Stimulated activated naive B cell treated with anti-CD40 and anti-IgM and Interleukin-4, amounts not matched to agents 10 μg/mL and 1 μg/mL and 100 μg/mL, for 72 hours (primary cell): ENCODE measurements at places on chromosomes 12 and 14.

GRCh38 chr12:132259364-132259871, 70.0 kb downstream of the GALNT9 start:
- DNase-seq = no peak

DNA sequence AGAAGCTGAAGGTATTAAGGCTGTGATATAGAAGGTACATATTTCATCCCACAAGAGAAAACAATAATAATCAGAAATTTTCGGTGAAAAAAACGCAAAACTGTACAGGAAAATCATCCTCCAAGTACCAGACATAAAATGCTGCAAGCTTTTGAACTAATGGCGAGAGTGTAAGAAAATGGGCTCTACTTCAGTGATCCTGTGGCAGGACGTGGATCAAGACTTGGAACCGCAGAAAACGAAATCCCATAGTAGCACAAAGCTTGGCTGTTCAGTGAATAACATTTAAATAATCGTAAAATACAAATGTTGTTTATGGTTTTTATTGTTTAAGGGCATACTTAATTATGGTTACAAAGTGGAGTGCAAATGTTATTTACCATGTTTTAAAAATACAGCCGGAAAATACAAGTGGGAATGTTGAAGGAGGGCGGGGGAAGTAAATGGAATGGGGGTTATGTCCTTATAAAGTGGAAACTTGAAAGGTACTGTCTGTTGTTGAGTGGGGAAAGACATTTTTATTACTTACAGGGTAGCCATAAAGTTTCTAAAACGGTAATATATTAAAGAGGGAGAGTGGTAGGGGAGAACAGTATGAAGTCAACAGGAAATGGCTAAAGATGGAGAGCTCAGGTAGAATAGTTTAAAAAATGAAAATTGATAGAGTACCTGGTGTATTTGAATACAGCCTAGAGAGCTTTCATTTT, 1.1 kb downstream of the SMIM10L1 start:
- no peak for DNase-seq

- no peak for DNase-seq
These were observed 163.1 kb downstream of the KLHL28 start for GRCh38 chr14:44798386-44799242.

DNA sequence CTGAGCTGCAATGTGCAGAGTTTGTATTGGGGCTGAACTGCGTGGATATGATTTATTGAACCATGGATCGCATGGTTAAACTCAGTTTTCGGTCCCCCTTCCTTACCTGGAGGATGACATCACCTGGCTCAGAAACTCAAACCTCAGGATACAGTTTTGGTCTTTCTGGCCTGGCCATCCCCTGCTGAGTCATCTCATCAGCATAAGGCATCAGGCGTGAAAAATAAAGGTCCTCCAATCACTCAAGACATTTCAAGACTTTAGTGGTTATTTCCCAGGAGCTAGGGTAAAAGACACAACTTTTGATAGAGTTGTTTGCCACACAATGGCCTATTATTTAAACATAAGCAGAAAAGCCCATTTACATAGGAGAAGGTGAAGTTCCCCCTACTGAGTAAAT, 631.1 kb upstream of the TMEM132C start:
- DNase-seq = no peak

- no peak for DNase-seq
These were observed 2.7 kb downstream of the KLRF1 start for GRCh38 chr12:9829982-9830381.

DNA sequence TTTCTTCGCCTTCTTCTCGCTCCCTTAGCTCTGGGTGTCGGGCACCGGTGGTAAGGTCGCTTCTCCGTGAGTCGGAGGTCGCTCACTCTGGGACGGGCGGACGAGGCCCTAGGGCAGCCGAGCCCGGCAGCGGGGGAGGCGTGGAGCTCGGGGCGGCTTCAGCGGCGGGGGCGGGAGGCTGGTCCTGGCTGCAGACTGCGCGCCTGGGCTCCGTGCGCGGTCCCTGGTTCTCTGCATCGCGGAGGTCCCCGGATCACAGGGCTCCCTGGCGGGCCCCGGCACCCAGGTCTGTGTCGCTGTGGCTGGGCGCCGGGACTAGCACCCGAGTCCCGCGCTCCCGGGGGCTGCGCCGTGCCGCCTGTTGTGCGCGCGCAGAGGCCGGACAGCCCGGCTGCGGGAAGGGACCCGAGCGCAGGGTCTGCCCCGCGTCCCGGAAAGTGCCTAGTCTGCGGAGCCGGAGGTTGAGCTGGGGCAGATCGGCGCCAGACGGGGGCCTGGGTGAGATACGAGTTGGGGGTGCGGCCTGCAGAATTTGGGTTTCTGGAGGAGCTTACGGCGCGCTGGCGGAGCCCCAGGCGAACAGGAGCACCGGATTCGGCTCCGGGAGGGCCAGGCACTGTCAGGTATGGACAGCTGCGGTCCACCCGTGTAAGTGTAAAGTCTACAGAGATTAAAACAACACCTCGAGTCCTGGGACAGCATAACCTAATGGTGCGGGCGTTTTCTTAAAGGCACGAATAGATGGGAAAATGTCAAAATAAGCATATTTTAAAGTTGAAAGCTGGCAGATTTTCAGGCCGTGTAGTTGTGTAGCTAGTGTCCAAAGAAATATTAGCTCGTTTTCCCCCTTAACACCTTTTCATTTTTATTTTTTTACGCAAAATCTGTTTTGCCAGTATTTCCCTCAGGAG, 713 bp downstream of the FRMD6 start:
- DNase-seq = no peak

- peak; percentile 69 for DNase-seq
These were observed 25.6 kb upstream of the MAP1LC3B2 start for GRCh38 chr12:116533343-116534251.

DNA sequence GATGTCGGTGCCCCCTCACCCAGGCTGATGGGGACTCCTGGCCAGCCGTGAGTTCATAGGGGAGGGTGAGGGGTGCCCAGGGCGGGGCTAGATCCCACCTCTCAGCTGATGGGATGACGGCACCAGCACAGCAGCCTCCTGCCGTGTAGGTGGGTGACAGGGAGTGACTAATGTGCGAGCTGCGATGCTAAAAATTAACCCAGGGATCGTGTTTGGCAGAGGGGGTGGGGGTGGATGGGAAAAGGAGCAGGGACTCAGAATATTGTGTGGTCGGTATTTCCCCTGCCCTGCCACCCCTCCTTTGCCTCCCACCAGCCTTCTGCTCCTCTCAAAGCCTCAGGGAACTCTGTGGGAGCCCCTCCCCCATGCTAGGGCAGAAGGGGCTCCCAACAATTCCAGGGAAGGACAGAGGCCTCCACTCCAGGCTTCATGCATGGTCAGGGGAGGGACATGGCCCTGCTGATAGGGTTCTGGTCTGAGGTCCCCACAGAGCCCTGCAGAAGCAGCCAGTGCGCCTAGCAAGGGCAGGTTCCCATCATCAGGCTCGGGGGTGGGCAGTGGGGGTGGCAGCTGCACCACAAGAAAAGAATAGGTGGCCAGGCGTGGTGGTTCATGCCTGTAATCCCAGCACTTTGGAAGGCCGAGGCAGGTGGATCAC, 12.5 kb downstream of the TAMALIN start:
- DNase-seq = no peak

DNA sequence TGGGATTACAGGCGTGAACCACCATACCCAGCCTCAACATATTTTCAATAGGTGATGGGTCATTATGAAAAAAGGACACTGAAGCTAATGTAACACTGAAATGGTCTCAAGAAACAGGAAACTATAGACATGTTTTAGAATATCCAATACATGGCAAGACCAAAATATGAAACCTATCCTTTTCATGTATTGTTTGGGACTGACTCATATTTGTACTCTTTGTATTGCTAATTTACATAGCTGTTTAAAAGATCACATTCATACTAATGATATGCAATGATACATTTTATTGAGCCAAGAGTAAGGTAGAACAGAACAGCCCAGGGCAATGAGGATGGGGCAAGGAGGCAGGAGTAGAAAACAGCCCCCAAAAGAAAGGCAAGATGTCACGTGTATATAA, 32.6 kb downstream of the RESF1 start:
- DNase-seq = no peak

DNA sequence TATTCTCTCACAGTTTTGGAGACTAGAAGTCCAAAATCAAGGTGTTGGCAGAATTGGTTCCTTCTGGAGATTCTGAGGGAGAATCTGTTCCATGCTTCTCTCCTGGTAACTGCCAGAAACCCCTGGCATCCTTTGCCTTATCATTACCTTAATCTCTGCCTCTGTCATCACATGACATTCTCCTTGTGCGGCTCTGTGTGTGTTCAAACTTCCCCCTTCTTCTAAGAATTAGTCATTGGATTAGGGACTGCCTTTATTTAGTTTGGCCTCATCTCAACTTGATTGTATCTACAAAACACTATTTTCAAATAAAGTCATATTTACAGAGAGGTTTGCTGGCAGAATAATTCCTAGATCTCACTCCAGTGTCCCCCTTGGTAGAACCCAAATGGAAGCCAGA, 68.9 kb downstream of the ZNF641 start:
- no peak for DNase-seq

GRCh38 chr12:104219908-104220404, 4.4 kb downstream of the TXNRD1 start:
- peak; percentile 8 for DNase-seq
